ENCODE measurements at places on chromosomes 5 and 9.

DNA sequence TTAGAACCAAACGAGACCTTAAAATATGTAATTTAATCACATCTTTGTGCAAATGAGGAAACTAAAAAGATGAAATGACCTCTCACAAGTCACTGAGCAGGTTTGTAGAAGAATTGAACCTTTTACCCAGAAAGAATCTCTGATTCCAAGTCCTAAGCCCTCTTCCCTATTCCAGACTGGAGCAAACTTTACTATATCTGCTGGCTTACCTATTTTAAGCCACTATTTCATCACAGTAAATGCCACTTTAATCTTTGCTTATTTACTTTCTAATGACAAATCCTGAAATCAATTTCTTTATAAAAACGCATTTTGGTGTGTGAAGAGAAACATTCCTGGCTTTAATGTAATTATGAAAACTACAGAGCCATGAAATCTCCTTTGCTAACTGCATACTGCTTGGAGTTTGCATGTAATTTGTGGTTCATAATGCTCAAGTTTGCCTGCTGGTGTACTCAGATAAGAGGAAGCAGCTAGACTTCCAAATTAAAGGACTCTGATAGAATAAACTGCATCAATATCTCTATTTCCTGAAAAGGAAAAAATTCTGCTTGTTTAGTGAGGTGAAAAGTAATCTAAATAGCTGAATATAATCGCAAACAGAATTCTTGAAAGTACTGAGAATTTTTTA is 121.2 kb downstream of the RAB3C start:
- DNase-seq, result no peak

DNA sequence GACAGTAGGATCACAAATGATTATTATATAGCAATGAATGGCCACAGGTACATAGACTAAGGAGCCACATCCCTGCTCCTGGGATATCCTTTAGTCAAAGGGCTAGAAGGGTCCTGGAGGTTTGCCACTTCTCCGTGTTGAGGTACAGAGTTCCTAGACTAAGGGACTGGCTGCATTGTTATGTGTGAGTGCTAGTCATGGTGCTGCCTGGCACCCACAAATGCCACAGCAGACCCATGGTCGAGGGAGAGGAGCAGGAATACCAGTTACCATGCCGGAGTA is 47.4 kb downstream of the EXOSC2 start:
- DNase-seq, result no peak

DNA sequence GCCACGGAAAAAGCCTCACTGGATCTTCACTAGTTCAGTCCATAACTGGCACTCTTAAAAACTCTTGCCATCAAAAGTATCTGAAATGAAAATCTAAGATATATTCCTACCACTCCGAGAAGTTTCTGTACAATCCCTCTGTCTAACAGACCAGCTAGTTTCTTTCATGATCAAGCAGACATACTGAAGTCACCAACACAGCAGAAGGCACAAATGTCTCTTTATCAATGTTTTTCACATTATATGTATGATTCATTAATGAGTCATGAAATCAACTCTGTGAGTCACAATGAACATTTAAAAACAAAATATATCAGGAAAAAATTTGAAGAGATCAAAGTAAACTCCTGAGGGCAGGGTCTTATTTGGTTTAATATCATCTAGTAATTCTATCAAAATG is 50.8 kb downstream of the F2R start:
- no peak for DNase-seq

- no peak for DNase-seq
These were observed 351.7 kb downstream of the CWC27 start for GRCh38 chr5:65120371-65120967.

DNA sequence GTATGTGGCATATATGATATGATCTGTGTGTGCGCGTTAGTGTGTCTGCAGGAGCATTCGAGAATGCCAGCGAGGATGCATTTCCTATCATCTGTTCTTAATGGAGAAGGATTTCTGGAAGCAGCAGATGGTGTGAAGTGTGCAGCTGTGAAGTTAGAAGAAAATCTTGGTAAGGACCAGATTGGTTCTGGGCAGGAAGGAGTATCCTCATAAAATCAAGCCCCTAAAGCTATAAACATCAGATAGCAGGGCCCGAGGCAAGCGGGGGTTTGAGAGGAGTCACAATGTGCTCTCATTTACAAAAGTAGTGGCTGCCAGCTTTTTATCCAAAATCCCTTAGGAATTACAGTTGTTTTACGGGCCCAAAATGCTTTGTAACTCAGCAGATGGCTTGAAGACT is 40.0 kb downstream of the DAPK1 start:
- DNase-seq, result no peak

- no peak for DNase-seq
These were observed 63.5 kb upstream of the GARNL3 start for GRCh38 chr9:127201071-127201541.

DNA sequence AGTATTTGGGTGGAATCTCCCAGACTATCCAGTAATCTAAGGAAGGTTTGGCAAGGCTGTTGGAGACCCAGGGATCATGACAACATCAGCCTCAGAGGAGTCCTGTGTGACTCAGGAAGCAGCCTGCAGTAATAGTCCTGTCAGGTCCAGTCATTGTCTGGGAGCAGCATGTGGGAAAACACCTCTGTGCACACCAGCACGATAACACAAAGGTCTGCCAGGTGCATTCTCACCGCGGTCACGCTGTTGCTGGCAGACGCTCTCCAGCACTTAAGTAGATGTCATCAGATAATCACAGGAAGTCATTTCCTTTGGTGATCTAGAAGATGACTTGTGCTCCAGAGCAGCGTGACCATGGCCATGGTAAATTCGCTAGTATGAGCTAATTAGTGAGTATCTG is 99.2 kb upstream of the IQGAP2 start:
- DNase-seq, result no peak

GRCh38 chr9:27473111-27473529 is 51.0 kb upstream of the IFNK start:
- no peak for DNase-seq

DNA sequence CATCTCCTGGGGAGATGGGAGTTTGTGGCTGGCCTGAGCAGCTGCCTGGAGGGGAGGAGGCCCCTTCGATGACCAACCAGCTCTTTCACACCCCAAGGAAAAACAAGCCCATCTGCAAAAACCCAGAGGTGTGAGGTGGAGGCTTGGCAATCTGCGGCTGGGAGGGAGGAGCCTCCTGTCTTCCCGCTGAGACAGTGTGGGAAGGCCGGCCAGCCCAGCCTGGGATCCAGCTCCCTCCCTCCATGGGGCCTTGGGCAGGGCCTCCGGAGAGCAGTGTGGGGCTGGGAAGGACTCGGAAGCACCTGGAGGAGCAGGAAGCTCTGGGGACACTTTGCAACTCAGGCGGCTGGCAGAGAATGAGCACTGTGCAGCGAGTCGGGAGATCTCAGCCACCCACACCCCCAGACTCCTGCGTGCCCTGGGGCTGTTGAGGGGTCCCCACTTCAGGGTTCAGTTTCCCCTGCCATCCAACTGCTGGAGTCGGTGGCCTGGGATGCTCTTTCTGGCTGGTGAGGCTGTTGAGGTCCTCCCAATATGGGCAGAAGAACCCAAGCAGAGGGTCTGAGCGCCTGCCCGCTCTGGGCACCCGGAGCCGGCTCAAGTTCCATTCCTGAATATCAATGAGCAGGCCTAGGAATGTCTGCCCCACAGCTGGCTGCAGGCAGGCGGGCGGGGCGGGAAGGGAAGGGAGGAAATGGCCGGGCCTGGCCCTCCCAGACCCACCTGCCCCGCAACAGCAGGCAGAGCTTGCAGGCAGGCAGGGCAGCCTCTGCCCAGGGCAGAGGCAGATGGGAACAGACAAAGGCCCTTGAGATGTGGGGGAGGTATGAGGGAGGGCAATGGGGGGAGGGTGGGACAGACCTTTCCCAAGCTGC is 101.1 kb downstream of the FGF18 start:
- no peak for DNase-seq

- DNase-seq, result no peak
These were observed 313.8 kb downstream of the ASTN2 start for GRCh38 chr9:117101008-117101407.

GRCh38 chr5:39867923-39868322 is 443.1 kb upstream of the DAB2 start:
- no peak for DNase-seq

- DNase-seq, result no peak
These were observed 192.9 kb downstream of the CRB2 start for GRCh38 chr9:123548741-123549545.

- DNase-seq, result no peak
These were observed 482.8 kb upstream of the ARRDC3 start for GRCh38 chr5:91865915-91866314.

DNA sequence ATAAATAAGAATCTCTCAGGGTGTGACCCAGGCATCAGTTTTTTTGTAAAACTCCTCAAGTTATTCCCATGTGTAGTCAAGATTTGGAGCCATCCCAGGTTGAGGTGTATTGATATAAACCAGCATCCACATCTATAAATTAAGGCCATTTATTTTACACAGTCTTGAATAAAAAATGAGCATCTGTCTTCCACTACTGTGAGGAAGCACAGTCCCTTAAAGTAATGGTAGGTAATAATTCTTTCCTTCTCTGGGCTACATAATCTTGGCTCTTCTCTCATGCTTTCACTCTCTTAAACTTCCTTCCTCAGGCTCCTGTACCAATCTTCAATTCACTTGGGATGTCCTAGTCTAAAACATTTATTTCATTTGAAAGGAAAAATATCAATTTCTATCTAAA is 110.3 kb downstream of the PDE4D start:
- DNase-seq, result no peak
